Naive thymus-derived CD4-positive, alpha-beta T cell (primary cell): ENCODE measurements at places on chromosomes 3 and 15.

GRCh38 chr3:105502333-105502732 is 135.6 kb downstream of the ALCAM start:
- no peaks in the 10 kb centered on the region for H3K36me3 ChIP-seq
- H3K4me3 ChIP-seq, result no peak overlapping the region
- DNase-seq, result no peak
- no peak overlapping the region for H3K27ac ChIP-seq
- H3K4me1 ChIP-seq, result no peaks in the 10 kb centered on the region

GRCh38 chr15:36109943-36110658 is 469.3 kb upstream of the CDIN1 start:
- no peaks in the 10 kb centered on the region for H3K27me3 ChIP-seq
- no peaks in the 10 kb centered on the region for H3K36me3 ChIP-seq
- H3K4me3 ChIP-seq, result no peak overlapping the region
- no peaks in the 10 kb centered on the region for H3K4me1 ChIP-seq
- no peak for DNase-seq

DNA sequence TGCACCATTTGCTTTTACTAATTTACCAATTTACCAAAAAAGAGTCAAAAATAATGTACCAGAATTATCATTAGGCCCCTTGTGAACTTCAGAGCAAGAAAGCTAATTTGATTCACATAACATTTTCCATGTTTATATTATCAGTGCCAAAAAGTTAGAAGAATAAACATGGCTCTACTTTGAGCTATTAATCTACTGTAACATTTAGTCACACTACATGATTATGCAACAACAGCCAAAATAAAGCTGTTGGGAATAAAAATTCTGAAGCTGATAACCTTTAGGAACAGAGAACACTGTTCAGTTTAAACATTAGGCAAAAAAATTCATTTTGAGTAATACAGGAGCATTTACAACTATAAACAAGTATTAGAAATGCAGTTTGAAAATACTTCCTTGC is 63.6 kb downstream of the PROS1 start:
- H3K27me3 ChIP-seq, result no peaks in the 10 kb centered on the region
- H3K27ac ChIP-seq, result no peak overlapping the region
- no peak overlapping the region for H3K4me3 ChIP-seq

DNA sequence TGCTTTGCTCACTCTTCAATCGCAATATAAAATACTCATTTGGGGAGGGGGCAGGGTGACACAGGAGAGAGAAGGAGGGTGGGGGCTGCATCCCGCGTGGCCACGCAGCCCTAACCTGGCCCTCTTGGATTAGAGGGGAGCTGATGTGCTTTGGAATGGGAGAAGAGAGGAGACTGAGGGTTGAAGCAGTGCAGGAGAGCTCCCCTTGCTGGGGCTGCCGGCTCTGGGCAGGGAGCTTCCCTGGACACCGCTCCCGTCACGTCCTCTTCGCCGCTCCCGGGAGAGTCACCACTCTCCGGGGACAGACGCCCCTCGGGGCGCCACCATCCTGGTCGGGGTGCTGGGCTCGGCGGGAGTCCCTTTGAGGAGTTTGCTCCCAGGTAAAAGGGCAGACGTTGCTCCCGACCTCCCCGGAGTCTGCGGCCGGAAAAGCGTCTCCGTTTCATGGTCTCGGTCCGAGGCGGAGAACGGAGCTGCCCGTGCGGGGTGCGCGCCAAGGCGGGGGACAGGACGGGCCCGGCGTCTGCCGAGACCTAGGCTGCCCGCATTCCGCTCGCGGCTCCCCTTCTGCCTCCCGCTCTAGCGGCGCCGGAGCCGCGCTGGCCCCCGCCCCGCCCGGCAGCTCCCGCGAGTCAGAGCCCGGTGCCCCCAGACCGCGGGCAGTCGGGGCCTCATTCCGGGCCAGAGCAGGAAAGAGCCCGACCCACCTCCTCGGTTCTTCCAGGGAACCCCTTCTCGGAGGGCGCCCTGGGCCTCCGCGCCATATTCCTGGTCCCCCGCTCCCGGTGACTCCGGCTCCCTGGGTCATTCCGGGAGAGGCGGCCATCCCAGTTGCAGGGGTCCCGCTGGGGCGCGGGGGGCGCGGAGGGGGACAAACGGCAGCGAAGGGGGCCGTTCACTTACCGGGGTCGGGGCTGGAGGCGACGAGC is 603 bp downstream of the SLC7A14 start:
- H3K4me1 ChIP-seq, result no peaks in the 10 kb centered on the region
- peaks cover 19% of the 10 kb centered on the region for H3K27me3 ChIP-seq
- no peak overlapping the region for H3K4me3 ChIP-seq
- no peak overlapping the region for H3K27ac ChIP-seq
